Epithelial cell of prostate (primary cell): ENCODE measurements at places on chromosomes 3 and 15.
A peak's percentile ranks its signal among the peaks of the same experiment; 100 is the strongest.

GRCh38 chr3:155286736-155287135, 6.7 kb downstream of the STRIT1 start:
- no peak for DNase-seq

GRCh38 chr3:151400341-151400740, 15.8 kb upstream of the P2RY12 start:
- peak; percentile 52 for DNase-seq

- no peak for DNase-seq
Observed at GRCh38 chr15:99537344-99537743, 28.4 kb upstream of the MEF2A start.

DNA sequence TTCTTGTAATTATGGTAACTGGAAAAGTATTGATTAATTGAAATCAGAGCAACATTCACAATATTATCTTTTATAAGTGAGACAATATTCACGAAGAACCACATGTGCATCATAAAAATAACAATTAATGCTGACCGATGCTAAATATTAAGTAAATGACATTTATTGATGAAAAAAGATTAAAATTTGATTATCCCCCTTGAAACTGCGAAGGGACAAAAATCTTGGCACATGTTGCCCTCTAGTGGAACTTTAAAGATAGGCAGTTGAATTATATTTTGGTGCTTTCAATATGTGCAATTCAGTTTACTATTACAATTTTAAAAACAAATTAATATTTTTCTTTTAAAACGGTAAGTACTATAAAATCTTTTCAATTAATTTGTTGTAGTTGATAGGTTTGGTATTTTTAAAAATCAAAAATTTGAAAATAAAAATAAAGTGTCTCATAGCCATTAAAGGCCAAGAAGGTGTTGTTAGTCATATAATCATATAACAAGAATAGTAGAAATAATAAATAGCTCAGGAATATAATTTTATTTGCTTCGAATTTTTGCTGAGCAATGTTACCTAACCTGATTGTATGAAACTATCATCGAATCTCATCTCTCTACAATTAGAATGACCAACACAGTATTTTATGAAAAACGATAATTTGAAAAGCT, 270.2 kb downstream of the ROBO1 start:
- no peak for DNase-seq

- no peak for DNase-seq
Observed at GRCh38 chr3:37762286-37762685, 99.4 kb upstream of the CTDSPL start.

- no peak for DNase-seq
Observed at GRCh38 chr3:66582721-66583423, 82.0 kb upstream of the LRIG1 start.

GRCh38 chr15:70358011-70358819, 260.5 kb upstream of the TLE3 start:
- no peak for DNase-seq

DNA sequence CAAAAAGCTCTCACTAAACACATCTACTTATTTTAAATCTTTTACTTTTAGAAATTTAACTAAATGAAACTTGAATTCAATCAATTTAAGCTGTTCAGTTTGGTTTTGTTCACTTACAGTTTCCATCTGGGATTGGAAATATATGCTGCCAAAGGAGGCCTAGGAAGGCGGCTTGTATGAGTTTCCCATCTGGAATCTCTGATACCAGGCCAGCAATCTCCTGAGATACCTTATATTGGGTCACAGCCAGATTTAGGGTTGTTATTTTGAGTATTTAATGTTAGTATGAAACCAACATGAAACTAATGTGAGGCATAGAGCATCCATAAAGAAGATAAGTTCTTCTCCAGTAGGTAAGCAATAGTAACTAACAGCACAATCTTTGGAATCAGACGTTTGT, 94.6 kb downstream of the GMNC start:
- DNase-seq, result no peak

GRCh38 chr3:11655196-11655928, 11.6 kb upstream of the VGLL4 start:
- no peak for DNase-seq

- no peak for DNase-seq
Observed at GRCh38 chr15:23857028-23857641, 170.0 kb upstream of the NDN start.

- DNase-seq, result no peak
Observed at GRCh38 chr3:12824299-12824698, 17.1 kb downstream of the RPL32 start.

DNA sequence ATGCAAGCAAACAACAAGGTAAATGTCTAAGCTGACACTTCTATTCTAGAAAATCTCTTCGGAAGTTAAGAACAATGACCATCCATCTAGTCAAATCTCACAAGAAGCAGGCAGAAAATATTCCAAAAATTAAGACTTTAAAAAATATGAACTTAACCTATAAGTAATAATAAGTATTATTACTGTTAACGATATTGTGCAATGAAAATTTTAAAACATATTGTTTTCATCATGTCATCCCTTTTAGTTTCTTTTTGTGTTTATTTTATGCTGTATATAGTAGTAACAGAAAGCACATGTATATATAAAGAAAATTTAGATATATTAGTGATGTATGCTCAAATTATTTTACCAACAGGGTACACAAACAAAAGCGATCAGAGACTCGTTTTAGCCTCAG, 4.1 kb downstream of the HDGFL3 start:
- DNase-seq, result no peak

DNA sequence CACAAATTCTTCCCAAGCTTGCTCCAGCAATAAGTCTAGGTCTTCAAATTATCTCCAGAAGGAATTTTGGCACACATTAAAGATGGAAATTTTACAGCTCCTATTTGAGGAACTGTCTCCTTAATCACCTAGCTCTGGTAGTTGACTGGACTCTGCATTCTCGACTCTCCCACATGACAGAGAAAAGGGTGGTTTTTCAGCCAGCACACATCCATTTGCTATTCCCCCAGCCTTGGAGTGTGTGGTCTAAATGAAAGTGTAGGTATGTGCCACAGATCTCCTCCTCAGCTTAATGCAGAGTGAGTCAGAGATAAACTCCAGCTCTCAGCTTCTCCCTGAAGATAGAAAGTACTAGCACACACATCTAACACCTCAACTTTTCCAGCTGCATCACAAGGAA, 62.2 kb upstream of the ALCAM start:
- DNase-seq, result no peak

DNA sequence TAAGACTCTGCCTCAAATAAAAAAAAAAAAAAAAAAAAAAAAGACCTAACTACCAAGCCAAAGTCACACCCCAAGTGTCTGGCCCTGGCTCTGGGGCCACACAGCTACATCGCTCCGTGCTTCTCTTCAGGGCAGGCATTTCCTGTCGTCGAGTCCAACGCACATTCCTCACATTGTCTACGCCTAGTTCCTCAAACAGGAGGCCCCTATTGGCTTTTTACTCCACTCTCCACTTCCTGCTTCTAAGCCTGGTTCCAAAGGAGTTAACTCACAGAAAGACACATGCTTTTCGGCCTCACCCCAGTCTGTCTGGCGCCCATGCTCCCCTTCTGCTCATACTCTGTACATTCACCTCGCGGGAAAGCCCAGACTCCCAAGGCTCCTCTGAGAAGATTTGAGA, 28.8 kb downstream of the KNG1 start:
- peak; percentile 45 for DNase-seq

DNA sequence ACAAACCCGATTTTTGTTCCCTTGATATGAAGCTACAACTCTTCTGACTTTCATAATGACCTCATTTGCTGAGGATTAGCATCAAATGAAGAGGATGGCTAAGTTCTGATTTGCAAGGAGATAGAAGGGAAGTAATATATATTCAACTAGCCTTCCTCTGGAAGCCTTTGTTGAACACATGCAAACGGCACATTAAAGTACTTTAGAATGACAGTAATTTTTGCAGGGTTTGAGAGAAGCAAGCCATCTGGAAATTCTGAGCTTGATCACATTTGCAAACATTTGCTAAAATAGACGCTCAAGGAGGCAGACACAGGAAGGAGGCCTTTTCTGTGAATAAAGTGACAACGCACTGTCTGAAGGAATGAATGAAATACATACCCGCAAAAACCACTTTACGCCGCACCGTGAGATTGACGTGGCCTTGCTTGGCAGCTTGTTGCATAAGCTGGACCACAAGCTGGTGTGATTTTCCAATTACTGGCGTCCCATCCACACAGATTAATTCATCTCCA, 657.2 kb downstream of the MAGI1 start:
- DNase-seq, result no peak

- DNase-seq, result no peak
Observed at GRCh38 chr15:65401611-65402240, 21.0 kb downstream of the IGDCC4 start.
